ENCODE measurements at places on chromosomes 16 and 17. TPM values are rescaled to one million over a fixed set of nuclear protein-coding genes. Genes with fewer than 3 reads are reported as not detected.
A peak's percentile ranks its signal among the peaks of the same experiment; 100 is the strongest.

DNA sequence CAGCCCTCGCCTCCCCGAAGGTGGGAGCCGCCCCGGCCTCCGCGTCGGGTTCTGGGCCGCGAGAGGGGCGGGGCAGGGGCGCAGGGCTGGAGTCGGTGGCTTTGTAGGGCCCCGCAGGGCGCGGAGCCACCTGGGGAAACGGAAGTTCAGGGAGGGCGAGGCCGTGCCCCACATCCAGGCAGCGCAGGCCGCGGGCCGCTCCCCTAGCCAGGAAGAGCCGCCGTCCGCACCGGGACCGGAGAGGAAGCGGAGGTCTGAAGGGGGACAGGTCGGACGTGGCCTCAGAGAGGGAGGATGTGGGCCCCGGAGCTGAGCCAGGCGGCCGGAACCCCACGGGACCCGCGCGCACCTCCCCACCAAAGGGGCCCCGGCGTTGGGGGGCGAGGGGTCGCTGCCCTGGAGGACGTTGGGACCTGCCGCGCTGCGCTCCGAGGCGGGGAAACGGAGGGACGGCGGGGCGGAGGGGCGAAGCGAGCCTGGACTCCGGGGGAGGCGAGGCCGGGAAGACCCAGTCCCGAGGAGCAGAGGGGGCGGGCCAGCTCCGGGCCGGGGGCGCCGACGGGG is 482 bp upstream of the SLC16A3 start:
- DNase-seq: peak; percentile 82

The ODAD4 gene
- 1.5 TPM for total RNA-seq

DNA sequence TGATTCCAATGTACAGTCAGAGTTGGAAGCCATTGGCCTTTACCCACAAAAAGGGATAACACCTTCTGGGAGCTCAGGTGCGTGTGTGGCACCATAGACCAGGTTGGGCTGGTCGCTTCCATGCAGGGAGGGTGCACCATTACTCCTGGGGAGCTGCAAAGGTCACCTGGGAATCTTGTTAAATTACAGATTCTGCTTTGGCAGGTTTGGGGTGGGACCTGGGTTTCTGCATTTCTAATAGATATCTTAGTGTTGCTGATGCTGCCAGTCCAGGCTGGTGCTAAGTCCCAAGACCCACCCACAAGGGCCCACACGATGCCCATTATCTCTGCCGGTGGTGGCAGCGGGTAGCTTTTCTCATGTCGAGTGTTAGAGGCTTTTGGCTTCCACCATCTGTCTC is 148.3 kb upstream of the CACNG5 start:
- DNase-seq: no peak

The CASKIN1 gene
- not detected for total RNA-seq

The USH1G gene
- total RNA-seq: not detected

DNA sequence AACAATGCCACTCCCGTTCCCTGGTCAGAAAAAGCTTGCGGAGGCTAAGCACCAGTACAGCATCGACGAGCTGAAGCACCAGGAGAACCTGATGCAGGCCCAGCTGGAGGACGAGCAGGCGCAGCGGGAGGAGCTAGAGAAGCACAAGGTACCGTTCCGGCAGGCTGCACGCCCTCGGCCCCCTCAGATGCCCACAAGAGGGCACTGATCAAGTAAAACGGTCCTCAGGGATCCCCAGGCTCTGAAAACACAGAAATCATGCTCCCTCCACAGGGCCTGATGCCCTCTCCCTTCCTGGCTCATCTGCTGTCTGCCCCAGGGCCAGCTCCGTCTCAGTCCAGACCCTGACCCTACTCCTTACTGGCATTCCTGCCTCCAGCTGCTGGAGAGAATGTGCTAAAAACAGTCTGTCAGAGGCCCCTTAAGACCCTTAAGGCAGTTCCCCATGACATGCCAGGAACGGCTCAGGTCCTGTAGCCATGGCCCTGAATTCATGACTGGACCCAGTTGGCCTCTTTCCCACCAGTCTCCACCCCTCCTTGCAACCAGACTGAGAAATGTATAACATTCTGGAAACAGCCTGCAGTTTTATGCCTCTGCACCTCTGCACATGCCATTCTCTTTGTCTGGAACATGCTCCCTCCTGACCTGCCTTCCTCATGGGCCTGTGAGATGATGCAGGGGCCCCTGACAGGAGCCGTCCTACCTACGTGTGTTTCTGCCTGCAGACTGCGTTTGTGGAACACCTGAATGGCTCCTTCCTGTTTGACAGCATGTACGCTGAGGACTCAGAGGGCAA is 21.8 kb downstream of the DRC3 start:
- DNase-seq: peak; percentile 73

DNA sequence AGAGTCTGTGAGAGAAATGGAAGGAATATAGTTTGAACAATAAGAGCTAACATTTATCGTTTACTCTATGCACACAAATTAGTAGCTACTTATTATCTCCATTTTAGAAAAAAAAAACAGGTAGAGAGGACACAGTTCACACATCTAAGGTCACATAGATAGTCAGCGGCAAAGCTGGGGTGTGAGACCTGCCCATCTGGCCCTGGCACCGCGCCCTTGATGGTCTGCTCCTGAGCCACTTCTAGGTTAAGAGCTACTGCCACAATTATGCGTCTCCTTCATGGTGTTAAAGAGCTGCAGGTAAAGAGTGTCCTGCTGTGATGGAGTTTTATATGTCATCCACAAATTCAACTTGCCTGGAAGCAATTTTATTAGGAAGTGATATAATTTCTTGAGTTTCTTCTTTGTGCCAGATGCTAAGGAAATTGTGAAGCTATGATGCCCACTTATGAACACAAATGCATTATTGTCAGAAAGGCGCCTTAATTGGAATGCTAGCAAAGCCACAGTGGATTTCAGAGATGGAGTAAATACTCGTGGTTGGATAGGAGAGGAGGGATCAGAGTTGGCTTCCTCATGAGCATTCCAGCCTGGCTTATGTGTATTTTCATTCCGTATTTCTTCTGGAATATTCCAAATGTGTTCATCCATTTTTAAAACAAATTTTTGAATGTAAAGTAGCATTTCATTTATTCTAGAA is 21.3 kb upstream of the MFSD6L start:
- no peak for DNase-seq

DNA sequence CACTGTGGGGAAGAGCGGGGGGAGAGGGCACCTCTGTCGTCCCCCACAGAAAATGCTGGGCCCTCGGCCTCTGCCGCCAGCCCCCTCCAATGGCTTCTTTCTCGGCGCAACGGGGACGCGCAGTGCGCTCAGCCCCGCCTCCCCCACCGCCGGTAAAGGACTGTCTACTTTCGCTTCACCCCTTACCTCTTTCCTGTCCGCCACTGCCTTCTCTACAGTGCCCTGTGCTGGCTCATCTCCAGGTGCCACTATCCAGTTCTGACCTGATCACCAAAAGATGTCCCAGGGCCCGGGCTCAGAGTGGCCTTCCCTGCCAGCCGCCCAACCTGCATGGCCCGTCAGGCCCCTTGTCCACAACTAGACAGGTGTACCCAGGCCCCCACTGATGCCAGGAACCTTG is 7.3 kb downstream of the ENDOV start:
- DNase-seq: peak; percentile 76

- DNase-seq: no peak
These were observed 18.1 kb downstream of the PIPOX start for GRCh38 chr17:29061036-29061435.

The SLC13A5 gene
- not detected for total RNA-seq

- DNase-seq: no peak
These were observed 1128.6 kb downstream of the CDH8 start for GRCh38 chr16:60907645-60908044.

Measured in osteoblast (primary cell).